ENCODE measurements at places on chromosomes 11 and 22. TPM values are rescaled to one million over a fixed set of nuclear protein-coding genes. Genes with fewer than 3 reads are reported as not detected.
A peak's percentile ranks its signal among the peaks of the same experiment; 100 is the strongest.

Gene MS4A13
- not detected for polyA plus RNA-seq

- H3K27ac ChIP-seq: no peak overlapping the region
- no peak overlapping the region for H3K4me3 ChIP-seq
- no peaks in the 10 kb centered on the region for H3K4me1 ChIP-seq
- DNase-seq: no peak
- H3K27me3 ChIP-seq: peaks cover 19% of the 10 kb centered on the region
Measured at GRCh38 chr11:70263363-70263762, 7.1 kb upstream of the PPFIA1 start.

- H3K4me1 ChIP-seq: no peaks in the 10 kb centered on the region
- H3K27me3 ChIP-seq: peaks cover 24% of the 10 kb centered on the region
- no peak overlapping the region for H3K4me3 ChIP-seq
- no peak for DNase-seq
- H3K36me3 ChIP-seq: no peaks in the 10 kb centered on the region
Measured at GRCh38 chr22:50173311-50173982, 2.9 kb downstream of the PANX2 start.

DNA sequence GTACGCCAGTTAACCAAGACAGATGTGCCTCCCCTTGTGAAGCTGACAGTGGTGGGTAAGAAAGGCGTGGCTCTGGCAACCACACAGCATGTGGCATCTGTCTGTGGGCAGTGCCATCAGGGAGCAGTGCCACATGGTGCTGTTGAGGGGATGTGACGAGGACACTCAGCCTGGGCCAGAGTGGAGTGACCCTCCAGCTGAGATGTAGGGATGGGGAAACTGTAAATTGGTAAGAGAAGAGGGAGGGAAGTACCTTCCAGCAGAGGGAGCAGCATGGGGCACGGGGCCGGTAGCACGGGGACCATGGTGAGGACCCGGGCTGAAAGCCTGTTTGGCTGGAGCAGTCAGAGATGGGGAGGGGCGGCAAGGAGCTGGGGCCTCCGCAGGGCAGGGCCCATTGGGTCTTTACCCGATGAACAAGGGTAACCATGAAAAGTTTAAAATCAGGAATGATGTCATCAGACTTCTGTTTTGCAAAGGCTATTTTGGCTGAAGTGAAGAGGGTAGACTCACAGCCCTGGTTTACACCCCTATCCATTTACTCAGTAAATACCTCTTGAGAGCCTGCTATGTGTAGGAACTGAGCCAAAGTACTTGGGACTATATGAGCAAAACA, 10.4 kb downstream of the TMPRSS6 start:
- H3K27me3 ChIP-seq: peaks cover 83% of the 10 kb centered on the region
- H3K36me3 ChIP-seq: no peaks in the 10 kb centered on the region
- DNase-seq: no peak
- no peak overlapping the region for H3K27ac ChIP-seq

GRCh38 chr11:113974741-113975470, at the start of gene HTR3A:
HTR3A (plus strand) TSS chr11:113975108; CDS start chr11:113975326, 218 bp downstream.
- H3K27me3 ChIP-seq: peaks cover 2% of the 10 kb centered on the region
- no peak within 1 kb of the TSS for H3K27ac ChIP-seq
- no peak for DNase-seq
- no peaks in the 10 kb centered on the region for H3K36me3 ChIP-seq
- H3K4me3 ChIP-seq: no peak within 1 kb of the TSS

Gene HYLS1
- 4.8 TPM for polyA plus RNA-seq

Gene SUSD2
- polyA plus RNA-seq: 1.6 TPM

DNA sequence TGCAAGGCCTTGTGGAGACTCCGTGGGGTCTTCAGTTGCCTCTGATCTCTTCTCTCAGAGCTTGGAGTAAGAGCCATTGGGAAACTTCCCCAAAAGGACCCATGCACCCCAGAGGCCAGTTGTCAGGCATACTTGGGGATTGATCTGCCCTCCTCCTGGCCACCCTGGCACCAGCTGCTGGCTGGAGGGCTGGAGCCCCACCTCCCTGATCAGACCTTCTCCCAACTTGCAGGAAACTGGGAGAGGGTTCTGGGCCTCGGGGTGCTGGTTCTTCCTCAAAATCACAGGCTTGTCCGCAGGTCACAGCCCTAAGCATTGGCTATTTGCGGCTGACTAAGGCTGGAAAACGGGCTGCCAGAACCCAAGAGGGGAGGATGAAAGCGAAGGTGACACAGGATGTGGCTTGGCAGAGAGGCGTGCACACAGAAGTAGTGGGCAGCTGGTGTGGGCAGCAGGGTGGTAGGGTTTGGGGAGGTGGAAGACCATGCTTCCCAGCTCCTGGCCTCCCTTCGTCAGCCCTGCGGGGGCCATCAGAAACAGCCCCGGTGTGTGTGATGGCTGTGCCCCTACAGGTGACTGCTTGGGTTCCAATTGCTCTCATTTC, 1.3 kb upstream of the DGKZ start:
- H3K27me3 ChIP-seq: peaks cover 11% of the 10 kb centered on the region
- peaks cover 15% of the 10 kb centered on the region for H3K4me1 ChIP-seq
- no peak overlapping the region for H3K27ac ChIP-seq
- no peaks in the 10 kb centered on the region for H3K36me3 ChIP-seq

Gene PIK3IP1
- 16.8 TPM for polyA plus RNA-seq

Gene UBQLNL
- polyA plus RNA-seq: 0.47 TPM

GRCh38 chr11:94332814-94333213, 28.4 kb downstream of the IZUMO1R start:
- H3K27me3 ChIP-seq: peaks cover 3% of the 10 kb centered on the region
- H3K36me3 ChIP-seq: no peaks in the 10 kb centered on the region
- DNase-seq: no peak
- H3K4me1 ChIP-seq: no peaks in the 10 kb centered on the region
- no peak overlapping the region for H3K27ac ChIP-seq

GRCh38 chr11:131686836-131687235, 316.4 kb downstream of the NTM start:
- no peak for DNase-seq
- H3K27me3 ChIP-seq: peaks cover 21% of the 10 kb centered on the region
- no peaks in the 10 kb centered on the region for H3K36me3 ChIP-seq
- H3K4me1 ChIP-seq: peaks cover 3% of the 10 kb centered on the region
- no peak overlapping the region for H3K4me3 ChIP-seq

Gene SORL1
- polyA plus RNA-seq: 1.0 TPM

GRCh38 chr11:65781152-65781961, 581 bp upstream of the AP5B1 start:
- H3K36me3 ChIP-seq: peaks cover 21% of the 10 kb centered on the region
- H3K4me3 ChIP-seq: peak overlapping the region; percentile 80
- peaks cover 32% of the 10 kb centered on the region for H3K27me3 ChIP-seq
- H3K4me1 ChIP-seq: peaks cover 3% of the 10 kb centered on the region
- DNase-seq: no peak

DNA sequence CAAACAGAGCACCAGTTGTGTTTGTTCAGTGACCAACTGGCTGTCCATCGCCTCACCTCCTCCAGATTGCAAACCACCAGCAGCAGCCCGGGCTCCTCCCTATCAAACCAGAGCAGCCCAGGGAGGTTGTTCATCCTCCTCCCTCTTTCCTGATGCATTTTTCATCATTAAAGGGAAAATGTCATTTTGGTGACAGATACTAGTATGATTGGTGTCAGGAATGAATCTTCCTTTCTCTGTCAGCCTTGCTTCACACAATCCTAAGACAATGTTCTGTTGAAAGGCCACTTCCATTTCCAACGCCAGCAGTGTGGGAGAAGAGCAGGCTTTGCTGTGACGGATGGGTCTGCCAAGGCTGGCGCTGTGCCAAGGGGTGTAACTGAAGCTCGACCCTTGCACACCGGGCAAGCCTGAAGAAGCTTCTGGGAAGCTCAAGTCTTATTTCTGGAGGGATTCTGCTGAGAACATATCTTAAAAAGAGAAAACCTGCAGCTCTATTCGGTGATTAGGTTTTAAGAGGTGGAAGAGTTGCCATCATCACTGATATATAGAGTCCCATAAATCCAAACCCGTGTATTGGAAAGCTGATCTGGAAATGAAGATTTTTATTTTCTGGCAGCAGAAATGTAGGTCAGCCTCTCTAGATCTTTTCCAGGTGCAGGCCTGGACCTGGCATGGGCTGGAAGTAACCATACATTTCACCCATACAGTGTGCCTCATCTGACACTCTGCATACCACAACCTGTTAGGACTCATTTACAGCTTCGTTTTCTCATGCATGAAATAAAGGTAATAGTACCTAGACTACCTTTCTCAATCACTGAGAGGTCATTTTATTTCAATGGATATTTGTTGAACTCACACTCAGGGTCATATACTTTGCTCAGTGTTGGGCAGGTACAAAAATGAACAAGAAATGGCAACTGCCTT, 524.5 kb downstream of the NTM start:
- DNase-seq: no peak
- no peak overlapping the region for H3K4me3 ChIP-seq
- peaks cover 14% of the 10 kb centered on the region for H3K4me1 ChIP-seq
- H3K27me3 ChIP-seq: no peaks in the 10 kb centered on the region

- no peaks in the 10 kb centered on the region for H3K36me3 ChIP-seq
- no peak overlapping the region for H3K4me3 ChIP-seq
- no peaks in the 10 kb centered on the region for H3K4me1 ChIP-seq
Measured at GRCh38 chr22:49621601-49622210, 206.0 kb downstream of the BRD1 start.

Gene SMTNL1
- polyA plus RNA-seq: not detected

- no peak for DNase-seq
- no peak overlapping the region for H3K27ac ChIP-seq
- H3K27me3 ChIP-seq: no peaks in the 10 kb centered on the region
- no peaks in the 10 kb centered on the region for H3K4me1 ChIP-seq
- no peak overlapping the region for H3K4me3 ChIP-seq
Measured at GRCh38 chr11:87459351-87459750, 421.6 kb downstream of the TMEM135 start.

DNA sequence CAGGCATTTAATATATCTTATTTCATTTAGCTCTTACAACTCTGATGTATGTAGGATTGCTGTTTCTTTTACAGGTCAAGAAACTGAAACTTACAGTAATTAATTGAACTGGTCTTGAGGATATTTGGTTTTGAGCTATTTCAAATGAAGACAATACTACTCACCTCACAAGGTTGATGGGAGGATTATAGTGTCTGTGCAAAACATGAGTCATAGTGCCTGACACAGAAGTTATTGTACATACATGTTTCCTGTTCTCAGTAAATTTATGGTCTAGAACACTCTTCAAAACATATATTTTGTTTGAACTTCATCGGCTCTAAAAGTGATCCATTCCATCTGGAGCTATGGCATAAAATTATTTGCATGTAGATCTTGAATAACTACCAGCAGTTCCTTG, 61.9 kb downstream of the CECR2 start:
- H3K4me1 ChIP-seq: no peaks in the 10 kb centered on the region
- no peak overlapping the region for H3K4me3 ChIP-seq
- DNase-seq: no peak
- no peaks in the 10 kb centered on the region for H3K27me3 ChIP-seq

GRCh38 chr11:132683602-132684001, 848.7 kb downstream of the OPCML start:
- H3K27me3 ChIP-seq: no peaks in the 10 kb centered on the region
- no peaks in the 10 kb centered on the region for H3K36me3 ChIP-seq
- H3K27ac ChIP-seq: no peak overlapping the region
- DNase-seq: peak; percentile 14

- DNase-seq: peak; percentile 23
- H3K4me3 ChIP-seq: no peak overlapping the region
- no peaks in the 10 kb centered on the region for H3K4me1 ChIP-seq
- H3K36me3 ChIP-seq: no peaks in the 10 kb centered on the region
- H3K27ac ChIP-seq: no peak overlapping the region
Measured at GRCh38 chr11:43278193-43278956, 33.4 kb upstream of the API5 start.

DNA sequence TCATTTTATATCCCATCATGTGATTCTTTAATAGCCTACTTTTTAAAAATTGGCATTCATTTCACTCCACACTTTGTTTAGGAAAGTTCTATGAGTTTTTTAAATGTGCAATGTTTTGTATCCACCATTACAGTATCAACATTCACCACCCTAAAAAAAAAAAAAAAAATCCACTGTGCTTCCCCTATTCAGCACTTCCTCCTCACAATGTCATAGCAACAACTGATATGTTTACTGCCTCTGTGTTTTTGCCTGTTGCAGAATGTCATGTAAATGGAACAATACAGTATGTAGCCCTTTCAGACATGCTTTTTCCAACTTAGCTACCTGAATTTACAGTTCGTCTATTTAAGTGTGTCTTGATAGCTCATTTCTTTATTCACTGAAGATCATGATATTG, 754.2 kb downstream of the FAM181B start:
- H3K4me1 ChIP-seq: no peaks in the 10 kb centered on the region
- no peaks in the 10 kb centered on the region for H3K36me3 ChIP-seq
- no peak overlapping the region for H3K27ac ChIP-seq
- H3K27me3 ChIP-seq: no peaks in the 10 kb centered on the region

DNA sequence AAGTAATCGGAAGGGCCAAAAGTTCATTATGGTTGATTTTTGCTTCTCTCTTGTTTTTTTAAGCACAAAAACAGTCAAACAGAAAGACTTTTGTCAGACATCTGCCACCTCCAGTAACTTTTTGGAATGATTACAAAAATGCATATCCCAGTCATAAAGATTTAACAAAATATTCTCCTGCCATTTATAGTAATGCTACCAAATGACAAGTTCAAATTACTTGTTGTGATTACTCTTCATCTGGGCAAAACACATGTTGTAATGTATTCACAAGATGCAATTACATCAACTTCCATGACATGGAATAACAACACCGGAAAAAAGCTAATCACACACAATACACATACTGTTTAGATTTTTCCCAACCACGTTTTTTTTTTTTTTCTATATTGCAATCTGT, 1017.5 kb upstream of the TENM4 start:
- H3K27ac ChIP-seq: no peak overlapping the region
- H3K27me3 ChIP-seq: no peaks in the 10 kb centered on the region
- H3K4me1 ChIP-seq: no peaks in the 10 kb centered on the region
- H3K4me3 ChIP-seq: no peak overlapping the region
- no peaks in the 10 kb centered on the region for H3K36me3 ChIP-seq

DNA sequence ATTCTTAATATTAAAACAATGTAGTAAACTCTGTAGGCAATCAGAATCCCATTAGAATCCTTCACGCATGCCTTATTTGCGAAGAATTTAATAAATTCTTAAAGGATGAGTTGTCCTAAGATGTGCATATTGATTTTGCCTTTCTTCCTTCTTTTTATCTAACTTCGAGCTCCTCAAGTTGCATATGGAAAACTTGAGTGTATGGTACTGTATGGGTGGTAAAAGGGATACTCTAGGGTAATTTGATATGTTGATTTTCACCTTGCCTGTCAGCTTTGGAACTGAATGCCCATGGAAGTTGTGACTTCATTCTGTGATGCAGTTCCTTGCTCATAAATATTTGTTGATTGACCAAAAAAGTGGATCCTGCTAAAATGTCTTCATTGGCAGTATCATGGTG, 193.8 kb downstream of the DDX10 start:
- no peak overlapping the region for H3K4me3 ChIP-seq
- peaks cover 2% of the 10 kb centered on the region for H3K4me1 ChIP-seq
- H3K36me3 ChIP-seq: 0 out of 2 replicates have a peak, but pooled peaks cover 1% of the 10 kb centered on the region
- no peak overlapping the region for H3K27ac ChIP-seq

- H3K27ac ChIP-seq: no peak overlapping the region
- H3K27me3 ChIP-seq: no peaks in the 10 kb centered on the region
- no peak overlapping the region for H3K4me3 ChIP-seq
- no peaks in the 10 kb centered on the region for H3K4me1 ChIP-seq
- DNase-seq: no peak
- H3K36me3 ChIP-seq: no peaks in the 10 kb centered on the region
Measured at GRCh38 chr22:47267513-47268282, 505.2 kb downstream of the TBC1D22A start.

Gene EXPH5
- 0.04 TPM for polyA plus RNA-seq

Measured in IMR-90 (cell line).